ENCODE measurements at places on chromosomes 1 and 21.

DNA sequence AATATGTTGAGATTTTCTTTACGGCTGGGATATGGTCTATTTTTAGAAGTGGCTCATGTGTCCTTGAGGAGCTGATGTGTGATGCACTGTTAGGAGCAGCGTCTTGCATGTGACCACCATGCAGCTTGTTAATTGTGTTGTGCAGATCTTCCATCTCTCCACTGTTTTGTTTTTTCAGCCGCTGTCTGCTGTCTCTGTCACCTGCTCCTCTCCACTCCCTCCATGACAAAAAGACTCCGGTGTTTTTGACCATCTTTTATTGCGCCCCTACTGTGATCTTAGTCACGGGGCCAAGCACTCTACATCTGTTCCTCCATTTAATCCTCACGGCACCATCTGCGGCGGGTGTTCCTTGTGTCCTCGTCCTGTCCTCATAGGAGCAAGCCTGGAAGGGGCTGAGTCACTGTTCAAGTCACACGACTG is 51.8 kb downstream of the ADARB1 start:
- DNase-seq: no peak

- DNase-seq: no peak
Observed at GRCh38 chr1:5317391-5317790, 663.0 kb downstream of the AJAP1 start.

- peak; percentile 89 for DNase-seq
Observed at GRCh38 chr1:24909388-24909898, 20.6 kb downstream of the RUNX3 start.

- DNase-seq: no peak
Observed at GRCh38 chr1:246888522-246888921, 43.2 kb downstream of the AHCTF1 start.

- no peak for DNase-seq
Observed at GRCh38 chr1:78415165-78415564, 75.6 kb upstream of the PTGFR start.

DNA sequence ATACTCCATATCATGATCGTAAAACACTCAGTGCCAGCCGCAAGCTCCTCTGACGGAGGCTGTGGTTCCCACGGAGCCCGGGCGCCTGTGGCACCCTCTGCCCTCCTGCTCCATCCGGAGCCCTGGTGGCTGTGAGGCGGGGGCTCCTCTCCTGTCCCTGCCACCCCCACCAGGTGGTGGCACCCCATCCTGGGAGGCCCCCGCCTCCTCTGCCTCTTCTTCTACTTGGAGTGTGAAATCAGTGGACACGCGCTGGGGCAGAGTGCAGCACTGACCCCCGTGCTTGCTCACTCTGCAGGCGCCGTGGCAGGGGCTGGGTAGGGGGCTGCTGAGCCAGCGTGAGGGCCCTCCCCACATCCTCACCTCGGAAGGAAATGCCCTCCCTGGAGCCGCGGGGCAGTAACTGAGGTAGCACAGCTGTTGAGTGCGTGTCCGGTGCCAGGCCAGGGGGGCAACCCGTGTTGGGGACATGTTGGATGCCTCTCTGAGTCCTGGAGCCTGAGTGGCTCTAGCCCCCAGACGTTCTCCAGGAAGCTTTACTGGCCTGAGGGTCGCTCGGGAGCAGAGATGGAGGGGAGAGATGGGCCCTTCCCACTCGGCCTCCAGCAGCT is 58.7 kb upstream of the ABCG1 start:
- DNase-seq: no peak

DNA sequence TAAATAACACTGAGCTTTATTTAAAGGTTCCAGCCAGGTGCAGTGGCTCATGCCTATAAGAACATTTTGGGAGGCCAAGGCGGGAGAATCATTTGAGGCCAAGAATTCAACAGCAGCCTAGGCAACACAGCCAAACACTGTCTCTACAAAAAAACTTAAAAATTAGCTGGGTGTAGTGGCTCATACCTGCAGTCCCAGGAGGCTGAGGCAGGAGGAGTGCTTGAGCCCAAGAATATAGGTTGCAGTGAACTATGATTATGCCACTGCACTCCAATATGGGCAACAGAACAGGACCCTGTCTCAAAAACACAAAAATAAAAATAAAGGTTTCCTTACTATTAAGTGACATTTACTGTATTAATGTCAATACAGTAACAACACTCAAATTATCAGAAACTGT is 2.1 kb downstream of the TAF12 start:
- DNase-seq: no peak

DNA sequence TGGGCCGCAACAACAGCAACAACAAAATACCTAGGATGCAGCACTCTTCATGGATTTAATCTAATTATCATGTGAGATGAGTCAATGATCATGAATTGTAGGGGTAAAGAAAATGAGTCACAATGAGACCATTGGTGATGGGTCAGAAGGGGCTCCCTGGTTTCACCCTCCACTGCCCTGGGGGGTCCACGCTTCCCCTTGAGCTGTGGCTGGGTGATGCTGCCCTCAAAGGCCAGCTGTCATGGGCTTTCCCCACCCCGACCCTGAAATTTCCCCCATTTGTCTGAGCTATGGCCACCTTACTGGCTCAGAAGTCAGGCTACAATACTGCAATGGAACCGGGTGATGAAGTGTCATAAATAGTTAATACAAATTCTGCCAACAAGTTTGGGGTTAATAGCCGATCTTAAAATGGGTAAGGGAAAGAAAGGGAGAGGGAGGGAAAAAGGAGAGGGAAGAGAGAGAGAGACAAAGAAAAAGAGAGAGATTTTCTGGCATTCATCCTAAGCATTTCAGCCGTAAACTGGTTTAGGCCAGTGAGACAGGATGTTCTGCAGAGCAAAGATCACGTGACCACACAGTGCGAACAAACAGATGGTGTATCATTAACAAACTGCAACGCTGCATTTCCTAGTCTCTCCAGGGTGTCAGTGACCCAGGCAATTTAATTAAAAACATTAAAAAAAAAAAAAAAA is 143.4 kb upstream of the ERRFI1 start:
- no peak for DNase-seq

GRCh38 chr1:209485167-209485566 is 98.3 kb upstream of the CAMK1G start:
- DNase-seq: no peak

DNA sequence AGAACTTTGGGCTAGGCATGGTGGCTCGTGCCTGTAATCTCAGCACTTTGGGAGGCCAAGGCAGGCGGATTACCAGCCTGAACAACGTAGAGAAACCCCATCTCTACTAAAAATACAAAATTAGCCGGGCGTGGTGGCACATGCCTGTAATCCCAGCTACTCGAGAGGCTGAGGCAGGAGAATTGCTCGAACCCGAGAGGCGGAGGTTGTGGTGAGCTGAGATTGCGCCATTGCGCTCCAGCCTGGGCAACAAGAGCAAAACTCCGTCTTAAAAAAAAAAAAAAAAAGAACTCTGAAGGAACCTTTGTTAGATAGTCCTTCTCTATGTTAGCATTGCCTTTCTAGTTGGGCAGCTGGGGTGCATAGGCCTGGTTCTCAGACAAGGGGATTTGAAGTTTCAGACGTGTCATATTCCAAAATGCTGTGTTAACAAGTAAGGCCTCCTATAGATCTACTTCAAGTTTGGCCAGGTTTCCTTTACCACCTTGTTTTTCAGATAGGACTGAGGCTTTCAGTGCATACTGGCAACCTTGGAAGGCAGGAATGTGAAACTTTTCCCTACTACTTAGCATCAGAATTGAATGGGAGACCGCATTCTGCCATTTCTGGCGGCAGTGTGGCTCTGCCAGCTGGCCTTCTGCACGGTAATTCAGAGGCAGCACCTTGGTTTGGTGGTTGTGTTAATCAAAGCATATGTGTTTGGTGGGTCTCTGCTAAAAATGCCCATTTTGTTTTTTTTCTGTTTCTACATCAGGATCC is 6.1 kb downstream of the UQCRH start:
- no peak for DNase-seq

GRCh38 chr1:194848846-194849245 is 1662.4 kb upstream of the B3GALT2 start:
- no peak for DNase-seq

DNA sequence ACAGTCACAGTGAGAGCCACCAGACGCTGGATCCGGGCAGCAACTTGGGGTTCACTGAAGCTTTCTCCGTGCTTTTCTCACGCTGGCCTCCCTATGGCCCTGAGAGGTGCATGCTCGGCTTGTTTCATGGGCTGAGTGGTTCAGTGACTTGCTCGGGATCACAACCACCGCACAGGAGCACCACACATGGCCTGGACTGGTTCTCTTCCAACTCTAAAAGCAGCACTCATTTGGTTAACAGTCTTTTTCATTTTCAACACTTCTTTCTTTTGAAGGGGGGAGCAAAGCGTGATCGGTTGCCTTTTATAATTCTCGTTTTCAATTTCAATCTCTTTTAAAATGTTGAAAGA is 26.2 kb downstream of the UBIAD1 start:
- no peak for DNase-seq

DNA sequence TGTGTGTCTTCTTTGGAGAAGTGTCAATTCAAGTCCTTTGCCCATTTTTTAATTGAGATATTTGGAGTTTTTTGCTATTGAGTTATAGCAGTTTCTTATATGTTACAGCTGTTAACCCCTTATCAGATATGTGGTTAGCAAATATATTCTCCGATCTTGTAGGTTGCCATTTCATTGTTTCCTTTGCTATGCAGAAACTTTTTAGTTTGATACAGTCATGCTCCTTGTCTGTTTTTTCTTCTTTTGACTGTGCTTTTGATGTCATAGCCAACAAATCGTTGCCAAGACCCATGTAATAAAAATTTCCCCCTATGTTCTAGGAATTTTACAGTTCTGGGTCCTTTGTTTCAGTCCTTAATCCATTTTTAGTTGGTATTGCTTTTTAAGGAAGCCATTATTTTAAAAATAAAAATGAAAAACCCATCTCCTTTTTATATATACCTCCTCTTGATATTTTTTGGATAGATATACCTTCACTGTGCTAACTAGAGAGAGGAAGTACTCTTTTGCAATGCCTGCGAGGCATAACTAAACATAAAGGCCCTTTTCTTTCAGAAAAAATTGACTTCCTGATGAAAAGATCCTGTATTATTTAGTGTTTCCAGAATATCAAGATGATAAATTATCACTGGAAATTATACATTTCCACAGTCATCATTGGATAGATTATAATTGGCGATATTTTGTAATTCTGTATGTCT is 127.8 kb downstream of the HS2ST1 start:
- no peak for DNase-seq

DNA sequence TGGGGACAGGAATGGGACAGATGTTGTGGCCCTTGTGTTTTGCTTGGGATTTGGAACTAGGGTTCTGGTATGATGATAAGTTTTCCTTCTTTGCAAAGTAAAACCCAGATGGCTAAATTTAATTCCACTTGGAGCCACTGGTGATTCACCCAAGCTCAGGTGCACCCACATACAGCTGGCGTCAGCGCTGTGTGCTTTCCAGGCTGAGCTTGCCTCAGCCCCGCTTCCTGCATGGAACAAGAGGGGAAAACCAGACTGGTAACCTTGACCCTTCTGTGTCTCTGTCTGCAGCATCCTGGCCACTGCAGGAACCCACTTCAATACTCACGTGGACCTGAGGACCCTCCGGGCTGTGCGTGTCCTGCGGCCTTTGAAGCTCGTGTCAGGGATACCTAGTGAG is 94.2 kb downstream of the CACNA1E start:
- no peak for DNase-seq

DNA sequence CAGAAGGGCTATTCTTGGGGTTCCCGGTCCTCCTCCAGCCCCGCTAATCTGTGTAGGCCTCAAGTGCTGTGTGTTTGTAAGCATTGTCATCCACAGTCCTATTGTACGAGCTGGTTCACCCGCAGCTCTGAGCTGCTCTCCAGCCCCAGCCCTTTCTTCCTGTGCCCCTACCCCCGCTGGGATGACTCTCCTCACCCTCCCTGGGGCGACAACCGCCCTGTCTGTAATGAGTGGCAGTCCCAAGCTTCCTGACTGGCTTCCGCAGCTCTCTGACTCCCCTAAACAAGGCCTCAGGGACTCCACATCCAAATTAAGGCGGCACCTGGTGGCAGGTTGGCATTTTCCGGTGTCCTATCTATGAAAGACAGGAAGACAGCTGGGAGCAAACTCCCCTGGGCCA is 45.8 kb downstream of the TFF3 start:
- no peak for DNase-seq

GRCh38 chr1:118075116-118075515 is 109.9 kb downstream of the SPAG17 start:
- no peak for DNase-seq

- peak; percentile 72 for DNase-seq
Observed at GRCh38 chr1:15975358-15975804, 520 bp downstream of the ZBTB17 start.

DNA sequence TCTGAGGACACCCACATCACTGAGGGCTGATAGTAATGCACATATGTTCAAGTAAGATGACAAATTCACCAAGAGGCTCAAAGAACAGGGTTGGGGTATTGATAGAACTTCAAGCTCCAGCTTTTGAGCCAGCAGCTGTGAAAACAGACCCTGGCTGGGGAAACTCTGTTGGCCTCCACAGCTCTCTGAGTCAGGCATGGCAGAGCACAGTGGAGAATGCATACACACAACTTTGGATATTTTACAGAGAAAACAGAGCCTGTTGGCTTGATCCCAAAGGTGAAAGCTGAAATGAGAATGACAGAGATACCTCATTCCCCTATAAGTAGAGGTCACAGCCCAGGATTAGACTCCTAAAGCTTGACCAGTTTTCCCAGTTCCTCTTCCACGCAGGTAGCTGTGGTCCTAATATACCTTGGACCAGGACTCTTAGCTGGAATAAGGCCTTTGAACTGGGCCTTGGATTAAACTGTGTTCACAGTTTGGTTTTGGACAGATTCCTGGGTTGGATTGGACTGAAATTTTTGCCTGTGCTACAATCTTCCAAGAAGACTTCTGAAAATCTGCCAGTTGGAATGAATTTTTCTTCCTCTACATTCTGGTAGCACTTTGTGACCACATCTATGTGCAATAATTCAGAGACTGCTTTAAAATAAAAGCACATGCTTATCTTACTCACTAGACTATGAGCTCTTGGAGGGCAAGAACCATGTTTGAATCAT is 101.6 kb upstream of the HMGB4 start:
- no peak for DNase-seq

GRCh38 chr21:26148840-26149354 is 21.7 kb downstream of the APP start:
- no peak for DNase-seq

DNA sequence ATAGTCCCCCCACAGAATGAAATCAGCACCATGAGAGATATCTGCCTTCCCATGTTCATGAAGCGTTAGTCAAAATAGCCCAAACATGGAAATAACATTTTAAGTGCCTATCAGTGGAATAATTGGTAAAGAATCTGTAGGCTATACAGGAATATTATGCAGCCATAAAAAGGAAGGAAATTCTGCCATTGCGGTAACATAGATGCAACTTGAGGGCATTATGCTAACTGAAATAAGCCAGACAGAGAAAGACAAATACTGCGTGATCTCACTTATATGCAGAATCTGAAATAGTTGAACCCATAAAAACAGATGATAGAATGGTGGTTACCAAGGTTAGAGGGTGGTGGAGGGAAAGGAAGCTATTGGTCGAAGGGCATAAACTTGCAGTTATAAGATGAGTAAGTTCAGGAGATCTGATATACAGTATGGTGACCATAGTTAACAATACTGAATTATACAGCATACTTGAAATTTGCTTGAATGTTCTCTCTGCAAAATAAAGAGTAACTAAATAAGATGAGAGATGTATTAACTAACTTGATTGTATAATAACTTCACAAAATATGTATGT is 699 bp upstream of the IL23R start:
- no peak for DNase-seq

GRCh38 chr1:37393173-37394120 is 80.9 kb upstream of the ZC3H12A start:
- no peak for DNase-seq

- peak; percentile 64 for DNase-seq
Observed at GRCh38 chr1:150995896-150996295, 10.8 kb downstream of the MINDY1 start.

GRCh38 chr1:154753426-154753825 is 116.7 kb downstream of the KCNN3 start:
- DNase-seq: no peak

Measured in WTC11 (cell line).